NCI-H1092 treated with DMSO at 0.1 percent for 48 hours (cell line): ENCODE measurements at places on chromosomes 6 and 20.

DNA sequence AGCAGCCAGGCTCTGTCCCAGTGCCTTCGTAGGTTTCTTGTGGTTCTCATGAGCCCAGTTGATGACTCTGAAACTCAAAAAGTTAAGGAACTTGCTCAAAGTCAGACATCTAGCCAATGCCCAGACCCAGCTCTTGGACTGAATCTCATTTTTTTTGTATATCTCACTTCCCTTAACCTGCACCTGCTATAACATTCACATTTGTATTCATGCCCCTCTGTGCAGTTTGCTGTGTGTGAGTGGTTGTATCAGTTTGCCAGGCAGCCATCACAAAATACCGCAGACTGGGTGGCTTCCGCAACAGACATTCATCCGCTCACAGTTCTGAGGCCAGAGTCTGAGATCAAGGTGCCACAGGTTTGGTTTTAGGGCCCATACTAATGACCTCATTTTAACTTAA, 49.9 kb downstream of the IPCEF1 start:
- DNase-seq, result no peak

DNA sequence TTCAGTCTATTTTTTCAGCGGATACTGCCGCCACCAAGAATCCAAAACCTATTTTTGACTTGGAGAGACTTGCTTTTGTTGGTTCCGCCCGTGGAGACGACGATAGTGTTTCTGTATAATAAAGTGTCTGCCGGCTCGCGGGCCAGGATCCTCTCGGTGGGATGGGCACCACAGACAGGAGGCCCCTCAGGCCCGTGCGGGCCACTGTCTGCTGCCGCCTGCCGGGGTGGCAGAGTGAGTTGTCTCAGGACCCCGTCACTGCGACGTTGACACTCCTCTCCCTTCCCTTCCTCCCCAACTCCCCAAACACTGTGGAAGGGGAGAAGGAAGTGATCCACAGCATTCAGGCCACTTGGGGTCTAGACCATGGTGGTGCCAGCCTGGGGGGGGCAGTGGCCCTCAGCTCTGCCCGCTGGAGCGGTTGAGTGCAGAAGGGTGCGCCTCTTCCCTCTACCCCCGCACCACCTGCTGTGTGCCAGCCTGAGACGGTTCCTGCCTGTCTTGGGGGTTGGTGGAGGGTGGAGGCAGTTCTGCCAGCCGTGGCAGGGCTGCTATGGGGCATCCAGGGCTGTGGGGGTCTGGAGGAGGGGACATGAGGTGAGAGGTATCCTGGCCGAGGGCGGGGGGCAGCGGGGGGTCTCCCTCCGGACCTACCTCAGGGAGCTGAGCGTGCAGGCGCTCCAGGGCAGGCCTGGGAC, 17.5 kb downstream of the RBM38 start:
- DNase-seq, result no peak

DNA sequence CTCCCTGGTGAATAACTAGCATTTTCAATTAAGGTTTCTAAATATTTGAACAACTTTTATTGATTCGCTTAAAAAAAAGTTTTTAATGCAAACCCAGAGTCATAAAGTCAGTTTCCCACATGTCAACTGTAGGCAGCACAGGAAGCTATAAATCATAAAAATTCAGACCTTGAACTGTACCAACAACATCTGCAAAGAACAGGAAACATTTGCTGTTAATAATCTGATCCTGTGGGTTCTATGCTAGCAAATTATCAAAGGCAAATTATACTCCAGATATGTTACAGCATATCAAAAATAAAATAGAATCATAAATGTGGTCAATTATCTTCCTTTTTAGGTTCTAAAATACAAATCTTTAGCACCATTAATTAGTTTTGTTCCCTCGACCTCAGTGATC, 16.6 kb upstream of the MAP7 start:
- DNase-seq, result no peak

DNA sequence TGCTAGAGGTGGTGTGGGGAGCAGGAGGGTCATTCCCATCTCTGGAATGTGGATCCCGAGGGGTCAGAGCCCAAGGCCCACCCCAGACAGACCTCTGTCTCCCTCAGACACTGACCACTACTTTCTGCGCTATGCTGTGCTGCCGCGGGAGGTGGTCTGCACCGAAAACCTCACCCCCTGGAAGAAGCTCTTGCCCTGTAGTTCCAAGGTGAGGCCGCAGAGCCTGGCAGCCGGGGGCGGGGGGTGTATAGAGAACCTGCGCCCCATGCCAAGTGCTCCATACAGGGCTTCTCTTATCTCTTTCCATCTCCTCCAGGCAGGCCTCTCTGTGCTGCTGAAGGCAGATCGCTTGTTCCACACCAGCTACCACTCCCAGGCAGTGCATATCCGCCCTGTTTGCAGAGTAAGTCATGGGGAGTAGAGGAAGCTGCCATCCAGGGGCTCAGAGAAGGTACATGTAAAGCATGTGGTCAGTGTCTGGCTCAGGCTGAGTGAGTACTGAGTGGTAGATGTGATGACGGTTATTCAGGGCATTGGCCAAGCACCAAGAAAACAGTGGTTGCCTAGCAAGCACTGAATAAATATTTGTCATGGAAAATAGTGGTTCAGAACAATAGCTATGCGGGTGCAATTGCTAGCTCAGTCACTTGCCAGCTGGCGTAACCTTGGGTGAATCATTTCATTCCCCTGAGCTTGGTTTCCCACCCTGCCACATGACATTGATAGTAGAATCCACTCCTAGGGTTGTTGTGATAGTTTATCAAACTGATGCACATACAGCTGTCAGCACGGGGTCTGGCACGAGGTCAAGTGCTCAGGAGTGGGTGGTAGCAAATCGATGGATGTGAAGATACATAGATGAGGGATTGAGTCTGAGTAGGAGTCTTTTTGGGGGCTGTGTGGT, 3.5 kb downstream of the PIGT start:
- peak; percentile 97 for DNase-seq

GRCh38 chr20:37849156-37849555, 53.8 kb upstream of the VSTM2L start:
- no peak for DNase-seq

GRCh38 chr20:35950093-35950492, 4.2 kb downstream of the SCAND1 start:
- DNase-seq, result no peak

GRCh38 chr6:151958332-151958731, 150.8 kb downstream of the ESR1 start:
- no peak for DNase-seq

DNA sequence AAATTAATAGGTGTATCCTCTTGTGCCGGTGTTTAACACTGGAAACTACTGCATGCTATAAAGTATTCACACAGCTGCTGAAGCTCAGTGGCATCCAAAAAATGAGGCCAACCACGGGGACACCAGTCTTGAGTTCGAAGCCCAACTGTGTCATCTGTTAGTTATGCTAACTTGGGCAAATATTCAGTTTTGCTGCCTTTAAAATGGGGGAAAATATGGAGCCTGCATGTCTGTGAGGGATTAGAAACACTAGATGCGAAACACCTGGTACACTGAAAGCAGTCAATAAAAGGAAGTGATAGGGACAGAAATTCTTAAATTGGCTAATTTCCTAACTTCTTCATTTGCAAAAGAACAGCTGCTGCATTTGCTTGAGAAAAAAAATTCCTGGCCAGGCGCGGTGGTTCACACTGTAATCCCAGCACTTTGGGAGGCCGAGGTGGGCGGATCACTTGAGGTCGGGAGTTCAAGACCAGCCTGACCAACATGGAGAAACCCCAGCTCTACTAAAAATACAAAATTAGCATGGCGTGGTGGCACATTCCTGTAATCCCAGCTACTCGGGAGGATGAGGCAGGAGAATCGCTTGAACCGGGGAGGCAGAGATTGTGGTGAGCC, 36.6 kb upstream of the MLIP start:
- no peak for DNase-seq

GRCh38 chr6:159829526-159829925, 29.4 kb downstream of the PNLDC1 start:
- no peak for DNase-seq
